NCI-H345 (cell line): ENCODE measurements at places on chromosomes 5 and 9.

DNA sequence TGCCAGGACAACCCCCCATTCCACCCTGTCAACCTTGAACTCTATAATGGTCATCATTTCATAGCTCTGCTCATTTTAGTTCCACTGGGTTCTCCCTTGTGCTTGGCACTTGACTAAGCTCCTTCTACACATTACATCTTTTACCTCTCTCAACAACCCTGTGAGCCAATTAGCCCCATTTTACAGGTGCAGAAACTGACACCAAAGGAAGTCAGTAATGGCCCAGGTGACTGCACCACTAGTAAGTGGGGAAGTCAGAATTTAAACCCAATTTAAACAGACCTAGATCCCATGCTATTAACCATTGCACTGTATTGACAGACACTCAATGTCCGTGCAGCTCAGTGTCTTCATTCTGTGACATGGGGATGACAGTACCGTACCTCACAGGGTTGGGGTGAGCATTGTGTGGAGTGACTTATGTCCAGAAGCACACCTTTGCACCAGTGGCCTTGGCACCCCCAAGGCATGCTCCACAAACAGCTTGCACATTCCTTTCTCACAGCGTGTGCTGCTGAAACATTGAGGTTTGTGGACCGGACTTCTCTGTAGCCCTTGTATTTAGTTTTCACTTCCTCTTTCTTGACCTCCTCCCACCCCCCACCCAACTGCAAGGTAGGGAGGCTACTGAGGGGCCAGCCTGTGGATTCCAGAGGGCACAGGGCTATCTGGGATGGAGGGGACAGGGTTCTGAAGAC lies 23.1 kb downstream of the IRF1 start:
- no peak for DNase-seq

GRCh38 chr9:69470186-69470977 lies 145.4 kb downstream of the ENTREP1 start:
- no peak for DNase-seq

DNA sequence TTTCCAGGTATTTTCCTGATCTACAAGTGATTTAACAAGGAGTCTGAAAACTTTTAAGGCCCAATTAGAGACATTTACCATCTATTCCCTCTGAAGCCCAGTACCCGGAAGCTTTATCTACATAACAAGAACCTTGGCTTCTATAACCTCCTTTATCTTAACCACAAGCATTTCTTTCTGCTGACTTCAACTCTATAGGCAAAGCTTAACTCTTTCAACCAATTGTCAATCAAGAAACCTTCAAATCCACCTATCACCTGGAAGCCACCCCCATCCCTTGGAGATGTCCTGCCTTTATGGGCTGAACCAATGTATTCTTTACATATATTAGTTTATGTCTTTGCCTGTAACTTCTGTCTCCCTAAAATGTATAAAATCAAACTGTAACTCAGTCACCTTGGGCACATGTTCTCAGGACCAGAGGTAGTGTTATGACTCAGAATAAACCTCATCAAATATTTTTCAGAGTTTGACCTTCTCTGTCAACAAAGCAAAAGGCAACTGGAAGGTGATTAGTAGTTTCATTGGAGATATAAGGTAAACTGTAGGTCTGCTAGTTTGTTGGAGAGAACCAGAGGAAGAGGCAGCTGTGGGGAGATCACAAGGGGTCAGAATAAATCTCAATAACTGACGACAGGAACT lies 13.0 kb upstream of the RIMOC1 start:
- DNase-seq, result no peak

DNA sequence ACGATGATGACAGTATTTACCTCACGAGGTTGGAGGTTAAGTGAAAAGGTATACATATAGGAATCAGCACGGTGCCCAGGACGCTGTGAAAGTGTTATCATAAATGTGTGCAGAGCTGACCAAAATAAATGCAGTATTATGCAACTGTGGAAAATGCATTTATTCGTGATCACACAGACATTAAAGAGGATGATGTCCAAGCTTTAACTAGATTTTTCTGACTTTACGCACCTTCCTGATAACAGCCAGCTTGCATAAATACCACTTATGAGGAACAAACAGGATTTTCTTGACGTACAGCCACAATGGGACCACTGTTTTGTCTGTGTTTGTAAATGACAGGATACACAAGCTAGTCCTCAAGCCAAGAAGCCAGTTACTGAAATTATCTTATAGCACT lies 71.4 kb upstream of the ATP10B start:
- no peak for DNase-seq

GRCh38 chr9:93677641-93678136 lies 101.3 kb downstream of the PHF2 start:
- DNase-seq, result no peak

GRCh38 chr9:92467041-92467440 lies 15.3 kb downstream of the ASPN start:
- DNase-seq, result no peak

GRCh38 chr9:129379181-129379836 lies 201.2 kb upstream of the IER5L start:
- no peak for DNase-seq

- no peak for DNase-seq
Measured at GRCh38 chr5:151015974-151016587, 4.3 kb upstream of the GPX3 start.

DNA sequence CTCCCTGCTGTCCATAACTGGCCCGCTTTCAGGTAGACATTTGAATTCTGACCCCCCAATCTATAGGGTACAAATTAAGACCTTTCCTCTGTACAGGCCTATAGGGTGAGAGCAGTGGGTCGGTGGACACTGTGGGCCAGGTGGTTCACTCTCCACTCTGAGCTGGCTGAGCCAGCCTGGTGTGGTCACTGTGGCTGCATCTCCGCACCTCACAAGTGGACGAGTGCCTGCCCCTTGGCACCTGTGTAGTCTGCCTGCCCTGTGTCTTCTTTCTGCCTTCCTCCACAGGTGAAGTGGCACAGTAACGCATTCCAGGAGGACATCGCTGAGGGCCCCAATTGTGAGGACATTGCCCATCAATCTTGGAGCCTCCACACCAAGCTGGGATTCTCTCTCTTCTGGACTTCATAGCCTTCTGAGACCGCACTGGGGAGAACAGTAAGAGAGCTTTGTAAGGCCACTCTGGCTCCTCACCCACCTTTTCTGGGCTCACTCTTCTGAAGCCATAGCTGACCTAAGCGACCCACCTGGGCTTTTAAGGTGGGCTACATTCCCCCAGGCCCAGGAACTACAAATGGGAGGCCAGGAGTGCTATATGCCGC lies 33.5 kb upstream of the JADE2 start:
- no peak for DNase-seq

DNA sequence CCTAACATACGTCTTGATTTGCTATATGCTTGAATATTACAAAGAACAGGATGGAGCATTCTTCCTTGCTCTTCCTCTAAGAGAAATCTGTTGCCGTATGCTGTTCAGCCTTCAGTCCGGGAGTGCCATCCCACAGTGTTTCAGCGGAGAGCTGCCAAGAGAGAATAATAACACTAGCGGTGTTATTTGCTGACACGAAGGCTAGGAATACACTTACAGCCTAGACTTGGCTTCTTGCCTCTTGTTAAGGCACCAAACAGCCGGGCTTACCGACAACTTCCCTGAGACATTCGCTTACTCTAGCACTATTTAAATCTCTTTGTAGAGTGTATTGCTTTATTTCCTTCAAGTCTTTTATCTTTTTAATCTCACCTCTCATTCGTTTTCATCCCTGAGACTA lies 31.4 kb downstream of the KCTD16 start:
- peak; percentile 55 for DNase-seq

- DNase-seq, result no peak
Measured at GRCh38 chr9:97412626-97413385, 910 bp downstream of the TDRD7 start.

GRCh38 chr9:72315089-72315509 lies 49.9 kb downstream of the ZFAND5 start:
- DNase-seq, result no peak

GRCh38 chr5:76608833-76609232 lies 14.4 kb downstream of the F2RL2 start:
- DNase-seq, result no peak

- DNase-seq, result no peak
Measured at GRCh38 chr5:58775701-58776262, 192.9 kb downstream of the RAB3C start.

DNA sequence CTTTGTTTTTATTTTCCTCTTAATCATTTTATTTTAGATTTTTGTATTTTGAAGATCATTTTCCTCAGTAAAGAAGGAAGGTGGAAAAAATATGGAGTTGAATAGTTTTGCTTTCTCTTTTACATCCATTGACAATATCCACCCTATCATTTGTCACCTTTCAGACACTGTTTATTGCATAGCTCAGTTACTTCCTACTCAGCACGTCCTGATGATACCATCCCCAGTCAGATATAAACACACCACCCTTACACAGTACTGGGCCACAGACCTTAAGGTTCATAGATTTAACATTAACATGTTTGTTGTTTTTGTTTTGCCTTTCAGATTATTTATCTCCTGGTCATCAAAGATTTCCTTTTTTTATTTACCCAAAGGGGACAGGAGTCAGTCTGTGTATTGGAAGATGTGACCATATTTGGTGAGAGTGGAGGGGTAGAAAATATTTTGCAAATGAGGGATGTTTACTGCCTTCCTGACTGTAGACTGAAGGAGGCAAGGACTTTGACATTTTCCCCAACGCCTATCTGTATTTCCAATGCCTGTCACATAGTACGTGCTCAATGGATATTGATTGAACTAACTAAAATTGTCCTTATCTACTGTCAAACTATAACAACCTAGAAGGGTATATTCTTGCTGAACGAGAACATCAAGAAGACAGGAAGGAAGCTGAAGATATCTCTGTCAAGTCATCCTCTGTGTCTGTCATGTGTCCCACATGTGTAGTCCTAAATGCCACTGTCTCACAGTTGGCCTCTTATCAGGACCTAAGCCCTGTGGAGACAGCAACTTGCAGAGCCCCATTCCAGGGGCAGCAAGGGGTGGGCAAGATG lies 15.6 kb downstream of the STX17 start:
- DNase-seq, result no peak

- no peak for DNase-seq
Measured at GRCh38 chr5:14118551-14119320, 24.4 kb upstream of the TRIO start.

GRCh38 chr5:66323529-66323895 lies 179.4 kb downstream of the SREK1 start:
- no peak for DNase-seq

- peak; percentile 95 for DNase-seq
Measured at GRCh38 chr5:136123236-136123768, 9.3 kb upstream of the SMAD5 start.

GRCh38 chr5:133265720-133266526 lies 214.1 kb downstream of the HSPA4 start:
- no peak for DNase-seq

DNA sequence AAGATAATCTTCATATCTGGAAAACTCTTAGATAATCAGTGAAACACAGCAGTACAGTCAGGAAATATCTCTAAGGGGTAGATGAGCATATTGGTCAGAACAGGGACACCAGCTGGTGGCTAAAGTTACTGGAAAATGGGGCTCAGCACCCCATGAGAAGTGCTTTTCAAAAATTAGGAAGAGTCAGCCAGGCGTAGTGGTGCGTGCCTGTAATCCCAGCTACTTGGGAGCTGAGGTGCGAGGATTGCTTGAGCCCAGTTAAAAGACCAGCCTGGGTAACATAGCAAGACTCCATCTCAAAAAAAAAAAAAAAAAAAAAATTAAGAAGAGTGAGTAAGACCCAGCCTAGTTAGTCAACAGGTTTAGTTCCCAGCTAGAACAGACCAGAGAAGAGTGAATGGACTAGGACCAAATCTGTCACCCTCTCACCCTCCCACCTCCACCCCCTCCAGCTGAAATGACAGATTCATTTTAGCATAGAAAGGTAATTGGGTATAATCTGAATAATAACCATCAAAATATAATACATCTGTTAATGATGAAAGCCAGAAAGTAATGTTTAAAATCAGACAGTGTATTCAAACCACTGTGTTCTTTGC lies 120.9 kb downstream of the CDC42SE2 start:
- no peak for DNase-seq

DNA sequence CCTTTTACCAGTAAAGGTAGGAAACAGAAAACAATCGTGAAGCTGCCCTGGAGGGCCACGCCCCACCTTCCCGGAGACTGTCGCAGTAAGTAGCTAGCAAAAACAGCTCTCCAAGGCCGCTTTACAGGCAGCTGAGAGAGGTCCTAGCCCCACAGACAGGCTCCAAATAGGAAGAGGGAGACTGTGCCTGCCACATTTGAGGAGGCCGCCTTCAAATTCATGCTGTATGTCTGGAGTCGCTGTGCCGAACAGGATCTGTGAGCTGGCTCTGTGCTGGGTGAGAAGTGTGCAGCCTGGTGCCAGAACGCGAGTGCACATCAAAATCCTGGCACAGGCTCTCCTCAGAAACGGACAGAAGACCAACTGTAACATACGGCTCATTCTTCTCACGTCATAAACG lies 582.2 kb downstream of the CETN3 start:
- no peak for DNase-seq

GRCh38 chr5:76555114-76555513 lies 68.1 kb downstream of the F2RL2 start:
- DNase-seq, result no peak

- DNase-seq, result no peak
Measured at GRCh38 chr9:70921136-70921535, 200.3 kb downstream of the TRPM3 start.

GRCh38 chr5:19498852-19499251 lies 489.1 kb downstream of the CDH18 start:
- DNase-seq, result no peak

DNA sequence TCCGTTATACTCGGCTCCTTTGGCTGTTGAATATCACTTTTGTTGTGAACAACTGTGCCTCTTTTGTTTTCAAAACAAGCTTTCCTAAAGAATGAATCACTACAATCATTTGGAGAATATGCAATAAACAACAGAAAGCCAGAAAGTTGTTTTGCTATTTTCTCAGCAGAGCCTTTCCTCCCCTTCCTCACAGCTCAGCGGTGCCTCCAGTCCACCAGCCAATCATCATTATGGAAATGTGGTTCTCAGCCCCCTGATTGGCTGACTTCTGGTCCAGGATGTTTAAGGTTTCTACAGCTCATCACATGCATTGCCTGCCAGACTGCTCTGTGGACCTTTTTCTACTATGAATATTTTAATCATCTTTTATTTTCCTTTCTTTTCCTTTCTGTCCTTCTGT lies 9.1 kb upstream of the ZNF608 start:
- no peak for DNase-seq

DNA sequence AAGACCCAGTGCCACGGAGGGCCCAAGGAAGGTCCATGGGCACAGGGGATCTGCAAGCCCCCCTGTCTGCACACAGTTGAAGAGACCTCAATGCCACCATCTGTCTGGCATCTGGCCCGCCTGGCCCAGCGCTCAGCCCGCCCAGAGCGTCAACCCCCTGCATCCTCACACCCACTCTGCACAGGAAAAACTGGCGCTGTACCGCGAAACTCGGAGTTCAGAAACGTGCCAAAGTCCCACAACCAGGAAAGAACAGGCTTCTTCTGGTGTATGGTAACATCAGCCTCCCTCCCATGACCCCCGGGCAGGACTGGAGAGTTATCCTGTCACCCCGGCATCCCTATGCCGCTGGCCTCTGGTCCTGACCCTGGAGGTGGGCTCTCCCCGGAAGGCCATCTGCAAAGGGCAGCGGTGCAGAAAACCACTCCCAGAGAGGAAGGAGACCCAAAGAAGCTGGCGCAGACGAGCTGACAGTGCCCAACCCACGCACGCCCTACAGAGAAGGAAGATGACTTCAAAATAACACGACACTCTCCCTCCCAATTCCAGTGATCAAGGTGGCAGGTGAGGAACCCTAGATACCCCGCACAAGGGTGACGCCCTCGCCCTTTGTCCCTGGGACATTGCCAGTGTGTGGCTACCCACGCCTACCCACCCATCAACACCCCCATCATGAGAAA lies 18.9 kb downstream of the VAV2 start:
- no peak for DNase-seq

- no peak for DNase-seq
Measured at GRCh38 chr9:95840074-95840473, 35.4 kb upstream of the ERCC6L2 start.
